ENCODE measurements at places on chromosomes 1 and 21.

DNA sequence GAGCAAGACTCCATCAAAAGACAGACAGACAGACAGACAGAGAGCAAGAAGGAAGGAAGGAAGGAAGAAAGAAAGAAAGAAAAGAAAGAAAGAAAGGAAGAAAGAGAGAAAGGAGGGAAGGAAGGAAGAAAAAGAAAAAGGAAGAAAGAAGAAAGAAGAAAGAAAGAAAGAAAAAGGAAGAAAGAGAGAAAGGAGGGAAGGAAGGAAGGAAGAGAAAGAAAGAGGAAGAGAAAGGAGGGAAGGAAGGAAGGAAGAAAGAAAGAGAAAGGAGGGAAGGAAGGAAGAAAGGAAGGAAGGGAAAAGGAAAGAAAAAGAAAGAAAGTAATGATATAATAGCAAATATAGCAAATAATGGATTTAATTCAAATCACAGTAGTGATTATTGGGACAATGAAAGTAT lies 32.7 kb downstream of the CHML start:
- DNase-seq = no peak

DNA sequence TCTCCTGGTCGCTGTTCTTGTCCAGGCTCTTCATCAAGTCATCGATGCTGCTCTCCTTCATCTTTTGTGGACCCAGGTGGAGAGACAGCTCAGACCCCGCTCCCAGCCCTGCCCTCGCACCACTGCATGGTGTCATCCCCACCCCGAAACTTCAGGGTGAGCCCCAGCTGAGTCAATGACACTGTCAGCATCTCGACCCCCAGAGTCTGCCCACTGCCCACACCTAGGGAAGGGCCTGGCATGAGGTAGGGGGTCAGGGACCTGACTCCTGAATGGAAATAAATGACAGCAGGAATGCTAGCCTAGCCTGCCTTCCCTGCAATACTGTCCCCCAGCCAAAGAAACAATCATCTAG lies 1.6 kb upstream of the S100A6 start:
- DNase-seq = no peak

- no peak for DNase-seq
These were observed 38.2 kb downstream of the H3-3A start for GRCh38 chr1:226100436-226101391.

- no peak for DNase-seq
These were observed 34.2 kb upstream of the FAM3B start for GRCh38 chr21:41282412-41282811.

DNA sequence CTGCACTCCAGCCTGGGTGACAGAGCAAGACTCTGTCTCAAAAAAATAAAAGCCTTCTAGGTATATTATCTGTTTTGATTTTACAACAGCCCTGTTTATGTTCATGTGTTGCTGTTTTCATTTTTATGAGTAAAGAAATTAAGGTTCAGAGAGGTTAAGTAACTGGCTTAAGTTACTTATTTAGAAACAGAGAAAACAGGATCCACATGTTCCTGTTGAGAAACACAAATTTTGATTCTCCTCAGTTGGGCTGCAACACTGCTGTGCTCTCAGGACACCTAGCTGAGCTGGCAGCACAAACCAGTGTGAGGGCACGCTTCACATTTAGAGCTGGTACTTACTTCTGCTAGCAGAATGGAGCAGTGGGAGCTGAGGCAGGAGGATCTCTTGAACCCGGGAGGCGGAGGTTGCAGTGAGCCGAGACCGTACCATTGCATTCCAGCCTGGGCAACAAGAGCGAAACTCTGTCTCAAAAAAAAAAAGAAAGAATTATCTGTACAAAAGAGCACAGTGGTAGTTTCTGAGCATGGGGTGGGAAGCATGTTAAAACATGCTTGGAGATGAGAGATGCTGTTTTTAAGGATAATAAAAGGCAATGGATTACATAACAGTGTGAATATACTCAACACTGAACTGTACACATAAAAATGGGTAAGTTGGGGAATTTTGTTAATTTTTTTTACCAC lies 2.4 kb downstream of the SPRTN start:
- DNase-seq = no peak

DNA sequence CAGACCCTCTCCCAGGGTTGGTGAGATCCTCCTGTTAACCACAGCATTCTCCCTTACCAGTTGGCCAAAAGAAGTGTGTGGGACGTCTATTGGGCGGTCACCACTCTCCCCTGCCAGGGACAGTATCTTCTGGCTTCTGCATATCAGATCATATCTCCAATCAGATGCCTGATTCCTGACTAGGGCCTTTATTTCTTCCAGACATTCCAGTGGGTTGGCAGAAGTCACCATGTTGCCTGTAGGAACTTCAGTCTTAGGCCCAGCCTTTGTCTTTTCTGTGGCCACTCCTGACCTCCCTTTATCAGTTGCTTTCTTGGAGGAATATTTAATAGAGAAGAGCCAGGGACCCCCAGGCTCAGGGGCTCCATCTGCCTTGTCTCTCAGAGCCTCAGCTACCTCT lies 130.4 kb upstream of the F3 start:
- no peak for DNase-seq

- DNase-seq = no peak
These were observed 124.8 kb downstream of the LRIG2 start for GRCh38 chr1:113197719-113198330.

DNA sequence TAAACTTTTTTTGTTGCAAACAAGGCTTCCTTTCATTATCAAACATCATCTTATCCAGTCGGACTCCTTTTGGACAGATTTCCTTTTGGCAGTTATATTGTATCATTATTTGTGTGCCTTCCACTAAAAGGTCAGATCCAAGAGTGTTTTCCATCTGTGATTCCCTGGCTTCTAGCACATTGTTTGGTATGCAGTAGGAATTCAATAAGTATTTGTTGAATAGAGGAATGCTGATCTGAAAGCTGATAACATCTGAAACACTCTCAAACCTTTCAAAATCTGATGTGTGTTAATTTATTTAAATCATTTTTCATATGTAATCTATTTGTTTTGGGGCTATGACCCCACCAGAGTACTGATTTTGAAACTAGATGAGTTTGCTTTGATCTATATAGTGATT lies 39.0 kb downstream of the NDC1 start:
- DNase-seq = no peak

GRCh38 chr1:111270771-111271463 lies 19.7 kb upstream of the CHIA start:
- no peak for DNase-seq

- no peak for DNase-seq
These were observed 31.9 kb upstream of the KCNA2 start for GRCh38 chr1:110638058-110638457.

DNA sequence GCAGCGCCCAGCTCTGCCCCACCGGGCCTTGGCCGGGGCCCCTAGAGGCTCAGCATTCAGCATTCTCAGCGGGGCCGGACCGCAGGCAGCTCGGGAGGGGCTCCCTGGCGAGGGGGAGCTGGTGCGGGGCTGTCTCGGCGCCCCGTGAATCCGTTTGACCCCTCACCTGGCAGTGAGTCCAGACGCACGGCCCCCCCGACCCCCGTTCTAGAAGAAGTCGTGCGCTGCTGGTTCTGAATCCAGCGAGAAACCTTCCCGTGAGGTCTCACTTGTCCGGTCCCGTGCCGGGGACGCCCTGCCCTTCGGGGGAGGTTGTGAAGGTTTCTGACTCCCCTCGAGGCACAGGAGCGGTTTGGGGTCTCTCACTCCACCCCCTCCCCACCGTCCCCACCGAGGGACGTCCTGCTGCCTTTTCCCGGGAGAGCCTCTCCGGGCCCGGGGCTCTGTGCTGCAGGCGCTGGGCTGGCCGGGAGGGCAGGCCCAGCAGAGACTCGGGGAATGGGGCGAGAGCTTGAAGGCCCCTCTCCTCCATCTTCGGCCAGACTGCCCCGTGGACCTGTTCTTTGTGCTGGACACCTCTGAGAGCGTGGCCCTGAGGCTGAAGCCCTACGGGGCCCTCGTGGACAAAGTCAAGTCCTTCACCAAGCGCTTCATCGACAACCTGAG lies 655 bp downstream of the COL6A1 start:
- DNase-seq = no peak

DNA sequence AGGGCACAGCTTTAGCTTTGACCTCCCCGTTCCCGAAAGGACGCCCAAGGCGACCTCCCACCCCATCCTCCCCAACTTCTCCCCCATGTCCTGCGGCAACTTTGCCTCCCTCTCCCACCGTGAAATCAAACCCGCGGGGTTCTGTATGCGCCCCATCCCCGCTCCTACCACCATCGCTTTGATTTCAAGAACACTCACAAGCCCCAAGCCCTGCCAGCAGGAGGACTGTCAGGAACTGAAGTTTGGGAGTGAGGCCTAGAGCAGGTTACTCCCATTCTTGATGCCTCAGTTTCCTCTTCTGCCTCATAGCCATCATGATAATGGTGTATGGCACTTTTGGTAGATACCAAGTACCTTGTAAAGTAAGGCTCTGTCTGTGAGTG lies 2.3 kb downstream of the PTPRU start:
- DNase-seq = no peak

- no peak for DNase-seq
These were observed 48.3 kb downstream of the DDR2 start for GRCh38 chr1:162680419-162681121.

- no peak for DNase-seq
These were observed 25.9 kb downstream of the GIPC2 start for GRCh38 chr1:78071696-78072095.

GRCh38 chr1:242454262-242455051 lies 70.0 kb downstream of the PLD5 start:
- no peak for DNase-seq

- no peak for DNase-seq
These were observed 17.3 kb upstream of the DISP3 start for GRCh38 chr1:11461531-11462137.

- DNase-seq = no peak
These were observed 17.7 kb downstream of the MECR start for GRCh38 chr1:29213055-29213454.

DNA sequence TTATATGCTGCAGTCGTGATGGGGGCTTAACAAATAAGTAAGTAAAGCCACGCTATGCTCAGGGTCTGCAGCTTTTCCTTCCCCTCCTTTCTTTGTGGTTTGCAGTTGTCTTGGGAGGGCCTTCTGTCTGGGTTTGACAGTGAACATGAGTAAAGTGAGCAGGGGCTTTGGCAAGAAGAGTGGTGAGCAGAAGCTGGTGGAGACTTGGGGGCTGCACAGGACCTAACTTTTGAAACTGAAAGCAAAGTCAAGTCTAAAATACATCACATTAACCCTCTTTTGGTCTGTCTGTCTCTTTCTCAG lies 368.6 kb upstream of the VAMP3 start:
- no peak for DNase-seq

DNA sequence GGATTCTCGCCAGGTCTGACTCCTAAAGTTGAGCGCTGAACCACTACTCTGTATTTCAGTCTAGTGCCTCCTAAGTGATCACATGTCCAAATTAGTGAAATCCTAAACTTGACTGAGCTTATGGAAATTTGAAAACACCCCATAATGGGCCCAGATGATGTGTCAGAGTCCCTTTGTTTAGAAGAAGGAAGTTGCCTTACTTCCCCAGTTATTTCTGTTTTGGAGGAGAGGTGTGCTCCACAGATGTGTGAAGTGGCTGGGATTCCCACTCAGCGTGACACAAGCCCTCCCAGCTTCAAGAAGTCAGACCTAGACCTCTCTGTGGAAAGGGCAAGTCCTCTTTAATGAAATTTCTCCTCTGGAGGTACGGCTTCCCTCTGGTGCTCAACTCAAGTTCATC lies 188.8 kb downstream of the TTLL7 start:
- no peak for DNase-seq

GRCh38 chr1:220533504-220534109 lies 5.7 kb downstream of the MARK1 start:
- no peak for DNase-seq

DNA sequence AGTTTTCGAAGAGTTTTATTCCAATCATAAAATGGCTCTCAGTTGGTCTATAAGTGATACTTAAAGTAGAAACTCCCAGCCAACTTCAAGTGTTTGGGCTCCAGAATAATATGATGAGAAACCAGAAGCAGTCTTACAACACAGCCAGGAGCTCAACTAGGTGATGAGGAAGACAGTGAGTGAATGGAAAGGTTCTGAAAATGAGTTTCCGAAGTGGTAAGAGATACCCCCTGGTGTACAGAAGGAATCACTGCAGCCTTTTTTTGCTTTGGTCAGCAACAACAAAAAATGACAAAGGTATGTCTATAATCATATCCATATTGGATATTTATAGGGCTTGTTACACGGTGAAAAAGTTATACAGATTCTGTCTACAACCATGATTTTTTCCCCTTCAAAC lies 16.5 kb downstream of the KRTAP19-1 start:
- DNase-seq = no peak

DNA sequence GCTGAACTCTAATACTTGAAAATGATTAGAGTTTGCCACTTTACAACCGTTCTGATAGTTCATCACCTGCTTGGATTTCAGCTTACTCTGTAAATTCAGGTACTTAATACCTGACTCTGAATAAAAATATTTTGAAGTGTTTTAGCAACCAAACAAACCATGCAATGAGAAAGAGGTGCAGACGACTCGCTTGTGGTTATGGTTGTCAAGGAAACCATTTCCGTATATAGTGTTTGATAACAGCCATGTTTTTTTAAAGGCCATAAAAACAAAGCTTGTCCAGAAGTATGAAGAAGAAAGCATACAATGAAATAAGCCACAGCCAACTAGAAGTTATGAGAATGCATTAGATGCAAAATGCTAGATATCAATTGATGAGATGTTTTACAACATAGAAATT lies 167.2 kb upstream of the HMCN1 start:
- peak; percentile 57 for DNase-seq

DNA sequence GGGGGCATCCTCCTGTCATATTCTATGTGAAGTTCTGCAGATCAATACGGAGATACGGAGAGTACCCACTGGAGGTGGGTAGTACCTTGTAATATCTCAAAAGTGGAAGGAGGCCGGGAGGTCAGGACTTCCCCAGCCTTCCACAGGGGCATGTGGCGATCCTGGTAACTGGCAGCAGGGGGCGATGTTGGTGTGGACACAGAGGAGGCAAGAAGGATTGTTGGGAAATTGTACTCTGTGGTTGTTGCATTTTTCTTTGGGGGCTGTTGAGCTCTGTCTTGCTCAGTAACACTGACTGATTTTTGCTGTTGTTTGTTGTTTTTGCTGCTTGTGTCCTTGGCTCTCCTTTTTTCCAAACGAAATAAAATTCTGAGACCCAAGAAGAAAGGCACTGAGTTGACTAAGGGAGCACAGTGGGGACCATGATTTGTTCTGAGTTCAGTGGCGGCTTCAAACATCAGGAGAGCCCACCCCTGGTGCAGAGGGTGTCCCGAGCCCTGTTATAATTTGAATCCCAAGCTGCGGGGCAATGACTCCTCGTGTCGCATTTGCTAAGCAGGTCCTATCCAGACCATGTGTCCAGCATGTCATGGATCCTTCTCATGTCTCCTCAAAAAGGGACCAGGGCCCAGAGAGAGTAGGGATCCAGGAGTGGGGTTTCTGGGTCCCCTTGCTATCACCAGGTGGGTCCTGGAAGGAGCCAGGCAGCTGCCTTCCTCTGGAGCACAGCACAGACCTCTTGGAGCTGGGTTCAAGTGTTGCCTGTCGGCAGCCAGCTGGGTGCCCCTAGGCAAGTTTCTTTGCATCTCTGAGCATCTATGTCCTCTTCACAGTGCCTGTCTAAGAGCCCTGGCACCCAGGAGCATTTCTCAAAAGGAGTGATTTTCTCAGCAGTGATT lies 22.8 kb downstream of the LHX4 start:
- DNase-seq = no peak
